ENCODE measurements at places on chromosomes 4 and X. TPM values are rescaled to one million over a fixed set of nuclear protein-coding genes. Genes with fewer than 3 reads are reported as not detected.

GRCh38 chr4:103073792-103074438 is 2.6 kb downstream of the SLC9B2 start:
- no peak for DNase-seq

DNA sequence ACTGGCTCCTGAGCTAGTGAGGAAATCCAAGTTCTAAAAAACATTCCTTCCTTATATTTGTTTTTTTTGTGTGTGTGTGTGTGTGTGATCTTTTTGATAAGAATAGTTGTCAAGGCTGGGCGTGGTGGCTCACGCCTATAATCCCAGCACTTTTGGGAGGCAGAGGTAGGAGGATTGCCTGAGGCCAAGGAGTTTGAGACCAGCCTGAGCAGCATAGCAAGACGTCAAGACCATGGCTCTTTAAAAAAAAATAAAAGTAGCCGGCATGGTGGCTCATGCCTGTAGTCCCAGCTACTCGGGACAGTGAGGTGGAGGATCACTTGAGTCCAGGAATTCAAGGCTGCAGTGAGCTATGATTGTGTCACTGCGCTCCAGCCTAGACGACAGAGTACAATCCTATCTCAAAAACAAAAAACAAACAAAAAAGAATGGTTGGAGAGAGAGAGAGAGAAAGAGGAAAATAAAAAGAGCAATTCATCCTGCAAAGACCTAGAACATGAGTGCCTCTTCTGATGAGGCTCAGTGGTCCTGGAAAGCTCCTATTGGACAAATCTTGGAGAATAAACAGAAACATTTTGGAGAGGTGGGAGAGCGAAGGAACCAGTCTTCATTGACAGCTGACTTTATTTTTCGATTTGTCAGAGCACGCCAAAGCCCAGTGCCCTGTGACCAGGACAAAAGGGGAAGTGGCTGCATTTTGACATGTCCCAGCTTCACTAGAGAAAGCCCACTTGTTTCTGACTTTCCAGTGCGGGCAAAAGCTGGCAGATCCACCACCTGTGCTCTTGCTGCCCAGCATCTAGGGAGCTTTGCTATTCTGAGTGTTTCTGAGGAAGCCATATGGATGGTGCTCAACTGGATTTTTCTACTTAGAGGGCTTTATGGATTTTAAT is 244.7 kb downstream of the PALLD start:
- DNase-seq, result no peak

- DNase-seq, result no peak
These were observed 17.1 kb downstream of the USP46 start for GRCh38 chr4:52641854-52642563.

GRCh38 chrX:39830414-39830813 is 267.3 kb downstream of the BCOR start:
- DNase-seq, result no peak

GRCh38 chr4:108103099-108103862 is 65.5 kb downstream of the LEF1 start:
- no peak for DNase-seq

DNA sequence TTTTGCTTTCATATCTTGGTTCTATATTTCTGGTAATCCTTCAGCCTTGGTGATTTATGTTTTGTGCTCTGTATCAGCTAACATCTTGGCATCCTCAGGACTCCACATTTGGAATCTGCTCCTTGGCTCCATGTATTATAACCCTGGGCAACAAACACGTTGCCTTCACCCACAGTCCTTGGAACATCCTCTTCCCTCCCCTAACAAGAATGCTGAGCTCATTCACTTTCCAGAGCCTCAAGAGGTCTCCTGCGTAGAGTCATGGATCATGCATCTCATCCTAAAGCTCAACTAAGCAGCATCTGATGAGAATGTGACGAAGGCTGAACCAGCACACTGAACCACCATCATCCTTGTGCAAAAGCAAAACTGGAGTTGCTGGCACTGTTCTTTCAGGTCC is 60.5 kb upstream of the C1GALT1C1 start:
- no peak for DNase-seq

GRCh38 chrX:155673338-155673737 is 60.6 kb upstream of the TMLHE start:
- no peak for DNase-seq

DNA sequence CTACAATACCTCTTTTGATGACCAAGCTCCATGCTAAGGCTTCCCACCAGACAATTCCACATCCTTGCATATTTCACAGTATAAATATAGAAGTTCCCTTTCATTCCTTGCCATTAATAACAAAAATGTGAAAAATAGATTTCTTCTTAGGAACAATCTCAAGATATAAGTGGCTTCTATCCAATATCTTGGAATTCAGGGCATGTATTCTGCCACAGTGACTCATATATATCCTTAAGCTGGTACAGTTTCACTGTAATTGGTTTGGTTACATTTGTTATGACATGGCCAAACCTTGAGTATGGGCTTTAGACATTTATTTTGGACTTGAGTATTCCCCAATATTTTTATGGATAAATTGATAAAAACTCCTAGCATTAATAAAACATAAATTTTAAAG is 181.7 kb upstream of the DDX53 start:
- DNase-seq, result no peak

DNA sequence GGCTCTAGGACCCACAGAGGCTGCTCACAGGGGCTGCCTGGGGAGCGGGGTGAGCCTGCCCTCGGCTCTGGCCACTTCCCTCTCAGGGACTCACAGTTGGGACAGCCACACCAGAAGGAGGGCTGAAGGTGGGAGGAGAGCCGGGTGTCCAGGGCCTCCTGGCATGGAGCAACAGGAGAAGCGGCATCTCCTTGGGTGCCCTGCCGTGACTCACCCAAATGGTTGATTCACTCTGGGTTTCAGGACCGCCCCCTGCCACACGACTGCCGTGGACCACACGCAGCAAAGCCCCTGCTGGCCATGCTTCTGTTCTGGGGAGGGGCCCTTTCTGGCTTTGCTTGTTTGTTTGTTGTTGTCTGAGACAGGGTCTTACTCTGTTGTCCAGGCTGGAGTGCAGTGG is 86.0 kb upstream of the AFAP1 start:
- DNase-seq, result no peak

GRCh38 chrX:118989886-118990285 is 15.5 kb downstream of the LONRF3 start:
- DNase-seq, result no peak

- DNase-seq, result no peak
These were observed 608.6 kb upstream of the NR3C2 start for GRCh38 chr4:149050840-149051239.

The SHROOM4 gene
- 2.8 TPM for total RNA-seq

GRCh38 chrX:11113731-11114130 is 2.6 kb downstream of the HCCS start:
- no peak for DNase-seq

The PPARGC1A gene
- total RNA-seq, result 0.75 TPM
